A549 treated with ZK216348 at 1 μM for 4 hours (cell line): ENCODE measurements at places on chromosomes 3 and 15. TPM values are rescaled to one million over a fixed set of nuclear protein-coding genes. Genes with fewer than 3 reads are reported as not detected.

The MINDY2 gene
- 2.1 to 7.7 TPM (median 4.9 TPM) in 5 replicates for total RNA-seq

The DALRD3 gene
- total RNA-seq, result 16.2 to 27.1 TPM (median 25.0 TPM) in 5 replicates

The PCOLCE2 gene
- 24.3 to 43.7 TPM (median 30.3 TPM) in 5 replicates for total RNA-seq

The P2RY1 gene
- total RNA-seq, result 0.34 to 0.57 TPM (median 0.54 TPM) in 5 replicates

The FOXL2 gene
- 2.5 to 6.0 TPM (median 4.8 TPM) in 5 replicates for total RNA-seq

The LSG1 gene
- 31.8 to 33.7 TPM (median 32.2 TPM) in 5 replicates for total RNA-seq
